ENCODE measurements at places on chromosomes 2 and 18.

DNA sequence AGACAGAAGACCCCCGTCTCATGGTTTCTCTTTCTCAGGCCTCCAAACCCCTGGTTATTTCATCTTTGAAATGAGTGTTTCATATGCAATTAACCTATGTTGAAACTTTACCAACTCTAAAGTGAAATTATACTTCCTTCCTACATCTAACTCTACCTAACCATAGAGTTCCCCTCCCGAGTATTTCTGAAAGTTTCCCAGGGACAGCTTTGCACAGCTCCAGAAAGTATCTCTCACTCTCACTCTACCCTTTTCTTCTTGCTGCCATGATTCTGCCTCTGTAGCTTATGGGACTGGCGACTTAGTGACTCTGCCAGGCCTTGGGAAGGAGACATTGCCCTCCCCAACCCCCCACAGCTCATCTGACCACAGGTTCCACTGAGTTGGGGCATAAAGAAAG, 107.9 kb downstream of the B3GNT2 start:
- no peak for DNase-seq

GRCh38 chr2:226794751-226795171, 4.9 kb downstream of the IRS1 start:
- DNase-seq: peak; percentile 64

DNA sequence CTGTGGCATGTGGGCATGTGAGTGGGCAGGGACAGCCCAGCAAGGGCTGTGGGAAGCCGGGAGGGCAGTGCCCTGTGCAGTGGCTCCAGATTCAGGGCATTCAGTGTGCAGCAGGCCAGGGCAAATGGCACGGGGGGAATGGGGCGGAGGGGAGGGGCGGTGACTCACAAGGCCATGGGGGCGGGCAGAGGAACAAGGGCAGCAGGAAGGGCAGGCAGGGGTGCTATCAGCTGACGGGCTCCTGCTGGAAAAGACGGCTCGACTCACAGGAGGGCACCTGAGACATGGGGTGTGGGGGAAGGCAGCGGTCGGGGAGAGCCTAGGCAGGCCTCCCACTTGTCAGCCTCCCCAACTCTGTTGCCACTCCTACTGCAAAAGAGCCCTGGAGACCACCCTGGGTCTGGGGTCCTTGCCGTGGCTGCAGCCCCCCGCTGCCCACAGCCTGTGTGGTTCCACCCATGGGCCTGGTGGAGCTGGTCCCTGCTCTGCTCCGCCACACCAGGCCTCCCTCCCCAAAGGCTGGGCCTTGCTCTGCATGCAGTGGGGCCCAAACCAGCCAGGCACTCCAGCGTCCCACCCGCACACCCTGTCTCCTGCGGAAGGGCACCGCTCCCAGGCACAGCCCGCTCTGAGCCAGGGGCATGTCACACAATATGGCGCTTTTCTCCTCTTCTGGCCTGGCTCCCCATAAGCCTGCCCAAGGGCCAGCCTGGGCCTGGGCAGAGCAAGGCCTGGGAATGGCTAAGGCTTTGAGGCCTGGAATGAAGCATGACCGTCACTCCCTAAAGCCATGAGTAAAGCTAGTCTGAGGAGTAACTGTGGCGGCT, 25.9 kb downstream of the HS6ST1 start:
- DNase-seq: no peak

DNA sequence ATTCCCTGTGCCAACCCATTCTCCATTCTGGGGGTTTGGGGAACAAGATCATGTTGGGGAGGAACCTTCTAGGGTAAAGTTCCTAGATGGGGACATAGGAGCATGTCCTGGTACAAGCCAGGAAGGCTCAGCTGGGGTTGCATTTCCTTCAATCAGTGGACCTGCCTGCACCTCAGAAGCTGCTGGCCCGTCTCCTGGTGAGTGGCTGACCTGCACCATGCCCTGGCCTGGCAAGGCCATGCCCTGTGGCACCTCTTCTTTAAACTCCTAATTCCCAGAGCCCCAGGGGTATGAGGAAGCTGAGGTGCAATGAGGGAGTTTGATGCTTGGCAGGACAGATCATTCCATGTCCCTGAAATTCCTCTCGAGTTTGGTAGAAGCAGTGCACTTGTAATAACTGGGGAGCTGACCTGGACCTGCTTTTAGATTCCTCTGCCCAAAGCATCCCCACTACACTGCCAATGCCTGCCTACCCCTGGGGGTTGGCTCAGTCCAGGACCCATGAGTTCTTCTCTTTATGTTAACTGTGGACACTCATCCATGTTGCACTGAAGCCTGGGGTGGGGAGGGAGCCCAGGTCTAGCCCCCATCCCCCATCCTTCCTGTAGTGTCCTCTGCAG, 25.3 kb downstream of the MROH2A start:
- DNase-seq: peak; percentile 55

- DNase-seq: no peak
These were observed 76.0 kb upstream of the OSR1 start for GRCh38 chr2:19434413-19434812.

DNA sequence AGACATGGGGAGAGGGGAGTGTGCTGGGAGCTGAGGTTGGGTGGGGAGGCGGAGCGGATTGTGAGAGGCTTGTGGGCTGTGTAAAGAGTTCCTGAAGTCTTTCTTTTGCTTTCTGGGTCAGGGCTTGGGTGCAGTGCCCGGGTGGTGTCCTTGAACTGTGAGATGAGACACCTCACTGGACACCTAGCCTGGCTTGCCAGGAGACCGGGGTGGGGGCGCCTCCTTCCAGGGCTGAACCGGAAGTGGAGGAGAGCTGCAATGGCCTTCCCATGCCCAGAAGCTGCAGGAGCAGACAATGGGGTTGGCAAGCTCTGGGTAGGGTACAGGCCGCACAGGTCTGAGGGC, 4.3 kb downstream of the TMEM37 start:
- DNase-seq: no peak

- no peak for DNase-seq
These were observed 53.7 kb downstream of the BCL11A start for GRCh38 chr2:60499651-60500265.

- DNase-seq: no peak
These were observed 14.5 kb upstream of the TTR start for GRCh38 chr18:31577195-31577594.

- DNase-seq: no peak
These were observed 151.7 kb downstream of the ANKRD44 start for GRCh38 chr2:197158591-197159550.
